Hepatic stellate cell (primary cell): ENCODE measurements at places on chromosomes 3 and 15.

- no peak for DNase-seq
Measured at GRCh38 chr15:38176691-38177090, 75.9 kb upstream of the SPRED1 start.

DNA sequence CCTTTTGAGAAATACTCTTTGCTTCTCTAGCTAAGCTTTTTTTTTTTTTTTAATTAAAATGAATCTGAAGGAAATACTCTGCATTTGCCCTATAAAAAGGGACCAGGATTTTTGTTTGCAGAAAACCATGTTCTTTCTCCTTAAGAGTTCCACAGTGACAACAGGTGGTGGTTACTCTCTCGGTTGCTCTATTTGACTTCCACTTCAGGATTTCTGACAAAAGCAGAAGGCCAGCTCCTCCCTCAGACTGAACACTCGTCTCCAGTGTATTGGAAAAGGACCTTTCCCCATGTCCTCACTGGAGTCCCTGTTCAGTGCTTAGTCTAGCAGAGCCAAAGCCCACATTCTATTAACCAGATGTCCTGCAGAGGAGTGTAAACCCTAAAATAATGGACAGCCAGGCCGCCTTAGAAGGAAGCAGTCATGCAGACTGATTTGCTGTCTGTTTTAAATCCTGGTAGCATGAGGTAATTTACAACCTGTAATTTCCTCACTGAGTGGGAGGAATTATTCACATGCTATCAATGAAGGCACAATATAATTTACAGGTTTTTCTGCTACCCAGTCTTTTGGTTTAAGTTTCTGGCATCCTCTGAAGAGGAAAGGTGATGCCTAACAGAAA is 599.3 kb downstream of the PYDC2 start:
- no peak for DNase-seq

- DNase-seq: no peak
Measured at GRCh38 chr3:141808586-141808985, 45.4 kb downstream of the GRK7 start.

- DNase-seq: peak; percentile 29
Measured at GRCh38 chr3:57068437-57069089, 8.1 kb downstream of the SPATA12 start.

DNA sequence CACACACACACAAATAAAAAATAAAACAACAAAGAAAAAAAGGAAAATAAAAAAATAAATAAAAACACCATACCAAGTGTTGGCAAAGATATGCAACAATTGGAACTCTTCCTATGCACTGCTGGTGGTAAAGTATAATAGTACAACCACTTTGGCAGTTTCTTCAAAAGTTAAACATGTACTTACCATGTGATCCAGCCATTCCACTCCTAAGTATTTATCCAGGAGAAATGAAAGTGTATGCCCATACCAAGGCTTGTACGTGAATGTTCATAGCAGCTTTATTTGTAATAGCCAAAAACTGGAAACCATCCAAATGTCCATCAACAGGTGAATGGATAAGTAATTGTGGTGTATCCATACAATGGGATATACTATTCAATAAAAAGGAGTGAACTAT is 17.0 kb downstream of the WDR93 start:
- no peak for DNase-seq

DNA sequence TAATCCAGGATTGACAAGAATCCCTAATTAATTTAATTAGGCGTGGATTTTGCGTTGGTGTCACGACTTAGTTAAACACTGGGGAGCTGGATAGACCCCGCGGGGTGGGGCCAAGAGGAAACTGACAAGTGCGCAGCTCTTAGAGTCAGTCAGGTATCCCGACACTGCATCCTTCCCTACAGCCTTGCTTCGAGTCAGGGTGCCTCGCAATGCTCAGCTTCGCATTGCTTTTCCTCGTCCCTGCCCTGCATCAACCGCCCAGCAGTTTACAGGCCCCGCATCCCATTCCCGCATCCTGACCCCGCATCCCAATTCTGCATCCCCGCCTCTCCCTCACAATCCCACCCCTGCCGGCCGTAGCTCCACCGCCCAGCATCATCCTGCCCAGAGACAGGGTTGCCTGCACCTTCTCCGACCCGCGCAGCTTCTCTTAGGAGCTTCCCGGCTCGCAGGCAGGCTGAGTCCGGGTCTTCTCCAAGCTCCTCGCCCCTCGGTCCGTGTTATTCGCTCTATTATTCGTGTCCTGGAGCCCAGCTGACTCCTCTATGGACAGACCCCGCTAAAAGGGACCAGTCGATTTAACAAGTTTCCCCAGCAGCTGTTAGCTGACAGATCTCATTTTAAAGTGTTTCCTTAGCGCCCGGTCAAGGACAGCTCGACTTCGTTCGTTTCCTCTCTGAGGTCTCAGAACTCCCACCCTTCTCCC is 699 bp upstream of the SHOX2 start:
- DNase-seq: no peak

- no peak for DNase-seq
Measured at GRCh38 chr15:53535886-53536285, 223.6 kb downstream of the WDR72 start.

- no peak for DNase-seq
Measured at GRCh38 chr15:79060175-79060574, 30.4 kb downstream of the RASGRF1 start.

- no peak for DNase-seq
Measured at GRCh38 chr3:70822669-70823068, 510.2 kb upstream of the MDFIC2 start.

- DNase-seq: no peak
Measured at GRCh38 chr15:99366013-99366412, 114.7 kb downstream of the LRRC28 start.

GRCh38 chr3:37266809-37267208 is 92.4 kb upstream of the LRRFIP2 start:
- no peak for DNase-seq

- no peak for DNase-seq
Measured at GRCh38 chr3:61420136-61420759, 141.1 kb upstream of the PTPRG start.

DNA sequence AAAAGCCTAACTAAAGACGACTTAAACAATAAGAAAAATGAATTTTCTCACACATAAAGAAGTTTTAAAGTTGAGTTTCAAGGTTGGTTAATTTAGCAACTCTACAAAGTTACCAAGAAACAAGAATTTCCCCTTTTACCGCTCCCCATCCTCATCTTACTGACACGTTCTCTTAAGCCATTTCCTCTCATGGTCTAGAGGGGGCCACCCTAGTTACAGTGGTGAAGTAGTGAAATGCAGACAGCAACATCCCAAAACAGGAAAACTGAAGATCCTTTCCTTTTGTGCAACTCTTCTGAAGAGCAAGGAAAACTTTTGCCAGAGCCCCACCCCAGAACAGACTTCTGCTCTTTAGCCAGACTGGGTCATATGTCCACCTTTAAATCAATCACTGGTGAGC is 17.3 kb upstream of the SOX14 start:
- no peak for DNase-seq

GRCh38 chr3:169342652-169343505 is 320.6 kb downstream of the MECOM start:
- no peak for DNase-seq

GRCh38 chr3:197589545-197589944 is 33.8 kb upstream of the BDH1 start:
- no peak for DNase-seq

DNA sequence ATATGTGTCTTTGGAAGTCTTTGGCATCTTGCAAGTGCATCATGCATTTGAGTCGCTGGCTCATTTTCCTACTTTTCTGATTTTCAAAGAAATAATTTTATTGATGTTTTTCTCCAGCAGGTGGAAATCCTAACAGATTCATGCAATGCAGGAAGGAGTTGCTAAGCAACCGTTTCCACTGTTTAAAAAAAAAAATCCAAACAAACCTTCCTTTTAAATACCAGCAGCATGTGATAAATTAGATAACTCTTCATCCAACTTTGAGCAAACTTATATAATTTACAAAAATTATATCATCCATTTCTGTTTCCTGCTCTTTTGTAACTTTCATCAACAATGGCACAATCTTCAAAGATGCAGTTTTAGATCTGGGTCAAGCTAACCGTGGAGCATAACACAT is 364.1 kb downstream of the MFSD1 start:
- no peak for DNase-seq

DNA sequence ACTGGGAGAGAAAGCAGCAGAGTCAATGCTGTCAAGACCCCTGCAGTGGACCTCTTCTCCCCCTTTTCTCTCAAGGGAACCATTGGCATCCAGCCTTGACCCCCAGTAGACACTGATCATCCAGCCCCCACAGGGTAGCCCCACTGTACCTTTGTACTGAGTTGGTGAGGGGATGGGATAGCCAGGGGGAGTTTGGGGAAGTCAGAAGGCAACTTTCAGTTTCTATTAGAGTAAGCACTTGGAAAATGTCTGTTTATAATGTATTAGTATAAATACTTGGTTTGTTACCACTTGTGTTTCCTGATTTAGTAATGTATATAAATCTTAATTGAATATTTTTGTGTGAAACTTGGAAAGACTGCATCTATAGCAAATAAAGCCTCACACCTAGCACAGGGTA is 25.0 kb downstream of the DAG1 start:
- DNase-seq: no peak

DNA sequence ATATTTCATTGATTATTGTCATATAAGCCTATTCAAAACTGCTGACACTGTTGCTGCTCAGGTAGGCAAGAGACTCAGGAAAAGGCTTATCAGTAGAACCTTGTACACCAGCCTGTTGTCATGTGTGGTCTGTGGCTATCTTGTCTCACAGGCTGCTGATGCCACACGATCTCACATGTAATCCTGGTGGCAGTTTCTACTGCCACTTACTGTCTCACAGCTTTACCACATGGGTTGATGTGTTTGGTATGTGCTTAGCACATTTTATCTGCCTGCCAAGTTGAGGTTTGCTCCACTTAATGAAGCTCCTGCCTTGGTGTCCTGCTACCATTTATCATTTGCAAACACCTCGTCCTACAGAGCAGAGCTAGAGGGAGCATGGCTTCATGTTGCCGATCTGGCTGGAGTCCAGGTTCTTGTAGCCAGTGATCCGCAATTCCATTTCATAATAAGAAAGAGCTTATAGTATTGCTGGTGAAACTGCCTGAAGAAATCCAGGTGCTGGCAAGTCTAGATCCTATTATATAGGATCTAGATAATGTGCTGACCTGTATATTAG is 637.9 kb downstream of the NLGN1 start:
- no peak for DNase-seq

DNA sequence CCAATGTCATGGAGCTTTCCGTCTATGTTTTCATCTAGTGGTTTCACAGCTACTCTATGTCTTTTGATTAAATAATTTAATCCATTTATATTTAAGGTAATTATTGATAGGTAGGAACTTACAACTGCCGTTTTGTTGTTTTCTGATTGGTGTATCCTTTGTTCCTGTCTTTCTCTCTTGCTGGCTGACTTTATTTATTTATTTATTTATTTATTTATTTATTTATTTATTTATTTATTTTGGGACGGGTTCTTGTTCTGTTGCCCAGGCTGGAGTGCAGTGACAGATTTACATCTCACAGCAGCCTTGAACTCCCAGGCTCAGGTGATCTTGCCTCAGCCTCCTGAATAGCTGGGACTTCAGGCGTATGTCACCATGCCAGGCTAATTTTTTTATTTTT is 299.2 kb upstream of the COL8A1 start:
- no peak for DNase-seq
